ENCODE measurements at places on chromosomes 6 and 20. TPM values are rescaled to one million over a fixed set of nuclear protein-coding genes. Genes with fewer than 3 reads are reported as not detected.

The VNN1 gene
- 0.24 TPM for total RNA-seq

The CST3 gene
- total RNA-seq: 515 TPM

The WFDC10B gene
- total RNA-seq: 0.88 TPM

The PAK5 gene
- total RNA-seq: not detected

The CGA gene
- not detected for total RNA-seq

The CALHM5 gene
- total RNA-seq: 4.1 TPM

The SYNDIG1 gene
- total RNA-seq: 12.6 TPM

The PLCB4 gene
- total RNA-seq: 5.3 TPM

The GNAS gene
- 853 TPM for total RNA-seq

The HSPA1B gene
- 82.1 TPM for total RNA-seq

The TBC1D22B gene
- 5.9 TPM for total RNA-seq
